WERI-Rb-1 (cell line): ENCODE measurements at places on chromosomes 6 and 20.

DNA sequence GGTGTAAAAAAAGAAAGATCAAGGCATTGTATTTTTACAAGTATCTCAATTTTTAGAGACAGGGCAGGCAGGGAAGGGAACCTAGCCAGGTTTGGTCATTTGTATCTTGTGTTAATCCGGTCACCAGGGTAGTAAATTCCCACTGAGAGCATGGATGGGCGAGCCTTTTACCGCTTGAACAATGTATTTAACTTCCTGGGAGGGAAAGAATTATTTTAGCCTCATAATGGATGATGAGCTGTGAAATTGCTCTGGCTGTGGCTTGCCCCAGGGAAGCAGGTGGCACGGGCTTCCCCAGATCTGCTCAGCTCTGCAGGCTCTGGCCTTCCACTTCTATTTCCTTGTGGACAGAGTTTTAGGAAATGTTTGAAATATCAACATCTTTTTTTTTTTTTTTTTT, 72.9 kb downstream of the TOX2 start:
- no peak for DNase-seq

DNA sequence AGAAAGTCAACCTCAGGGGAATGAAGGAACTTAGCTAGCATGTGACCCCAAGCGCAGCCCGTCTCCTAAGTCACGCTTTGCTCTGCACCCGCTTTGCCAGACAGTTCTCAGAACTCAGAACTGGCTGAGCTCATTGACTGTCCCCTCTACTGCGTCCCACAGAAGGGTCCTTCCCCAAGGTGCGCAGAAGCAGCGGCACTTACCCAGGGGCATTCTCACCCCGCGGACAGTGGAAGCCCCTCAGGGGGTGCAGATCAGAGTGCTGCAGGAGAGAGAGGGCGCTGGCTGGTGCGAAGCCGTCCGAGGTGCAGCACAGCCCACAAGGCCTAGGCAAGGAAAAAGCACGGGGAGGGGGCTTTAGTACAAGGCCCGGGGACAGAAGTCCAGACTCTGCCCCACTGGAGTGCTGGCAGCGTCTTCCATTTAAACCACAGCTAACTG, 807 bp downstream of the SNHG17 start:
- DNase-seq: peak; percentile 14

GRCh38 chr20:368915-369314, 11.6 kb upstream of the TRIB3 start:
- DNase-seq: no peak

DNA sequence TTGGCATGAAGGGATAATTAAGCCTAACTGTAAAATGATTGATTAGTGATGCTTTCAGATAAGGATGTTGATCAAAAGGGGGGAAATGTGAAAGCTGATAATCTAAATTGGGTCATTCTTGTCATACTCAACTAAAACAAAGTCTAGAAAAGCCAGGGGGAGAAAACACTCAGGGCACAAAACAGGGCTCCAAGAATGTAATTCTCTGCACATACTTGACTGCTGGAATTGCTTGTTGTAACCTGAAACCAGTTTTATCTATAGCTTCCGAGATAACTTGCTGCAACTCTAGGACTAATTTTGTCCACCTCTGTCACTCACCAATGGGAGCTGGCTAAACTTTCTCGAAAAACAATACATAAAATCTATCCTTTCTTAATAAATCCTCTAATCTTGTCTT, 310.3 kb downstream of the CLVS2 start:
- no peak for DNase-seq

GRCh38 chr20:50335866-50336265, 145.2 kb downstream of the CEBPB start:
- DNase-seq: no peak

GRCh38 chr6:169701311-169701953, 397 bp downstream of the WDR27 start:
- no peak for DNase-seq

- no peak for DNase-seq
Measured at GRCh38 chr20:825710-826421, 7.6 kb upstream of the FAM110A start.

- peak; percentile 88 for DNase-seq
Measured at GRCh38 chr6:104940893-104941728, 15.8 kb upstream of the LIN28B start.
